ENCODE measurements at places on chromosomes 7 and 10.

GRCh38 chr10:4099202-4099601 is 314.2 kb upstream of the KLF6 start:
- no peak for DNase-seq

GRCh38 chr10:76287856-76288255 is 856.4 kb downstream of the LRMDA start:
- no peak for DNase-seq

DNA sequence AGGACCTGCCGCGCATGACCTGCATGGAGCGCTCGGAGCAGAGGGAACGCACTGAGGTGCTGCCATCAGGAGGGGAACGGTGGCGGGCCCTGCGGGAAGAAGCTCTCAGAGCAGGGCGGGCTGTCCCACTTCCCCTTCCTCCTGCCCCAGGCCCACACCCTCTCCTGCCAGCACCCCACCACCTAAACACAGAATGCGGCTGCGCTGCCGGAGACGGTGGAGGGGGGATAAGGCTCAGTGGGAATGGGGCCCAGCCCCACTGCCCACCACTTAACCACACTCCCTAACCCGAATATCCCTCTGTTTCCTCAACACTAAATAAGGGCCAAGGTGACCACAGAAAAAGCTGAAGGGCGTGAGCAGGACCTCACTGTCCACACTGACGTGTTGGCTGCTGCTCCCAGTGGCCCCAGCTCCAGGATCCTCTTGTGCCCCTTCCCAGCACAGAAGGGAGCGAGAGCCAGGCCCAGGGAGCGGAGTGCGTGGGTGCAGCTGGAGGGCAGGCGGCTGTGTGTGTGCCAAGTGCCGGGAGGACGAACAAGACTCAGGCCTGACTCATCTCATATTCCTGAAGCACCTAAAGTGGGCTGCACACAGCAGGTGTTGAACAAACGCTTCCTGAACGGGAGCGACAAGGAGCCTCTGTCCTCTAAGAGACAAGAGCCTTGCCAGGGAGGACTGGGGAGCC is 116.8 kb downstream of the MAD1L1 start:
- no peak for DNase-seq

DNA sequence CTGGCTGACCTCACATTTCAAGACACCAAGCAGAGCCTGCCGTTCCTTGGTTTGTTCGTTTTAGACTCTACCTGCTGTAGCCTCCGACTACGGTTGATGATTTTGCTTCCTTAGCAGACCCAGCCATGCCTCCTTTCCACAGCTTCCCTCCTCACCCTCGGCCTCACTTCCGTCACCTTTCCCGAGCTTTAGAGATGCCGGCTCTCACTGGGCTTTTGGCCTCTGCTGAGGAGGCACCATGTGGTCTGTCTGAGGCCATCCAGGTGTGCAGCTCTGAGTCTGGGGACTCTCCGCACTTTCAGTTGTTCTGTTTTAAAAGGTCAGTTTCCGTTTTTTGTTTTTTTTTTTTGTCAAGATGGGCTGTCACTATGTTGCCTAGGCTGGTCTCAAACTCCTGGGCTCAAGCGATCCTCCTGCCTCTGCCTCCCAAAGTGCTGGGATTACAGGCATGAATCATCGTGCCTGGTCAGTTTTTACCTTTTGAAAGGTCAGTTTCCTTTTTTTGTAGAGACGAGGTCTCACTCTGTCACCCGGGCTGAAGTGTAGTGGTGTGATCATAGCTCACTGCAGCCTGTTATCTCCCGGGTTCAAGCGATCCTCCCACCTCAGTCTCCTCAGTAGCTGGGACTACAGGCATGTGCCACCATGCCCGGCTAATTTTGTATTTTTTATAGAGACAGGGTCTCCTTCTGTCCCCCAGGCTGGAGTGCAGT is 11.7 kb downstream of the ORAI2 start:
- no peak for DNase-seq
